ENCODE measurements at places on chromosomes 11 and 22.

- DNase-seq: no peak
- no peaks in the 10 kb centered on the region for H3K36me3 ChIP-seq
- H3K4me3 ChIP-seq: no peak overlapping the region
Measured at GRCh38 chr11:107567739-107568335, 2.3 kb upstream of the ALKBH8 start.

- H3K4me1 ChIP-seq: no peaks in the 10 kb centered on the region
- H3K27me3 ChIP-seq: no peaks in the 10 kb centered on the region
- no peak overlapping the region for H3K4me3 ChIP-seq
- no peak for DNase-seq
- no peak overlapping the region for H3K27ac ChIP-seq
- no peaks in the 10 kb centered on the region for H3K36me3 ChIP-seq
Measured at GRCh38 chr22:49047447-49047846, 780.2 kb downstream of the BRD1 start.

DNA sequence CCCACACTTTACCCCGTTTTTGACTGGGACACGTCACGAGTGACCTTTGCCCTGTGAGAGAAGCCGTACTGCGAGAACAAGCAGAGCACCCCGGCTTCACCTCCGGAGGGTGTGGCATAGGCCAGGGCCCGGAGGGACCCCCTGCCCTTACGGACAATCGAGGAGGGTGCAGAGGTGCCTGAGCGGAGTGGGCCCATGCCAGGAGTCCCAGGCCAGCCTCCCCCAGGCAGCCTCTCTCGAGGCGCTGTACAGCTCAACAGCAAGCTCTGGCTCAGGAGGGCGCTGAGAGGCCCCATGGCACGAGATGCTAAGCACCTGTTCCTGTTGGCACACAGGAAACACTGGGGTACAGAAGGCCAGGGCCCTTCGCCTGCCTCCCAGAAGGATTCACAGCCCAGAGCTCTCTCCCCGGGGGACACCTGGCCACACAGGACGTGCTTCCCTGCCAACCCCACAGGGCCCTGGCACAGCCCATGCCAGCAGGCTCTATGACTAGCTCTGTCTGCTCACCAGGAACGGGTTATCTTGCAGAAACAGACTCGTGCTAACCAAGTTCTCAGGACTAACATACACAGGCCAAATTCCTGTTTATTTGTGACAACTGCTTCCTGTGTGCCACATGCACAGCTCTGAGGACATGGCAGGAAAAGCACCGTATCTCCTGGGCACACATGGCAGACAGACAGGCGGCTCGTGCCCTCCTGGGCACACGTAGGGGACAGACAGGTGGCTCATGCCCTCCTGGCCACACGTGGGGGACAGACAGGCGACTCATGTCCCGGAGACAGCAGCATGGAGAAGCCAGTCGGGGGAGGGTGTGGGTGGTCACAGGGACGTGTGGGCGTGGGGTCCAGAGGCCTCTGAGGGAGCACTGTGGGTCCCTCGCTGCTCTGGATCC, 11.6 kb downstream of the TOLLIP start:
- no peak overlapping the region for H3K4me3 ChIP-seq
- H3K4me1 ChIP-seq: peaks cover 15% of the 10 kb centered on the region
- H3K36me3 ChIP-seq: peaks cover 49% of the 10 kb centered on the region

DNA sequence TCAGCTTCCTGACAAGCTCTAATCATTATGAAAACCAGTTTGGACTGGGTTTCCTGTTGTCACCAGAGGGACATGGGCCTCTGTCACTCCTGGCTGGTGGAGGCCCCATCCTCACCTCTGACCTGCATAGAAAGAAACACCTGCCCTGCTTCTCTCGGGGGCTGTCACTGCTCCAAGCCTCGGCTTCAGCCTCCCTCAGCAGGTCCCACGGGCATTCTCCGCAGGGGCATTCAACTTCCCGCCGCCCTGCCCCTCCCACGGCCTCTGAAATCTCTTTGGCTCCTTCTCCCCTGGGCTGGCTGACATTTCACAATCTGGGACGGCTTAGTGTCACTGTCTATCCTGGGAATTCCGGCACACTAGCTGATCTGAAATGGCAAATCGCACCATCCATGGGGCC, 257.9 kb downstream of the CTTN start:
- no peak overlapping the region for H3K27ac ChIP-seq
- no peaks in the 10 kb centered on the region for H3K4me1 ChIP-seq
- H3K36me3 ChIP-seq: no peaks in the 10 kb centered on the region
- no peak for DNase-seq
- H3K27me3 ChIP-seq: peaks cover 3% of the 10 kb centered on the region
- no peak overlapping the region for H3K4me3 ChIP-seq

GRCh38 chr11:128764424-128765095, 70.7 kb downstream of the FLI1 start:
- H3K27me3 ChIP-seq: no peaks in the 10 kb centered on the region
- H3K27ac ChIP-seq: no peak overlapping the region
- no peaks in the 10 kb centered on the region for H3K4me1 ChIP-seq
- no peak overlapping the region for H3K4me3 ChIP-seq
- H3K36me3 ChIP-seq: peaks cover 100% of the 10 kb centered on the region
- DNase-seq: no peak
